ENCODE measurements at places on chromosomes 16 and 17.
A peak's percentile ranks its signal among the peaks of the same experiment; 100 is the strongest.

DNA sequence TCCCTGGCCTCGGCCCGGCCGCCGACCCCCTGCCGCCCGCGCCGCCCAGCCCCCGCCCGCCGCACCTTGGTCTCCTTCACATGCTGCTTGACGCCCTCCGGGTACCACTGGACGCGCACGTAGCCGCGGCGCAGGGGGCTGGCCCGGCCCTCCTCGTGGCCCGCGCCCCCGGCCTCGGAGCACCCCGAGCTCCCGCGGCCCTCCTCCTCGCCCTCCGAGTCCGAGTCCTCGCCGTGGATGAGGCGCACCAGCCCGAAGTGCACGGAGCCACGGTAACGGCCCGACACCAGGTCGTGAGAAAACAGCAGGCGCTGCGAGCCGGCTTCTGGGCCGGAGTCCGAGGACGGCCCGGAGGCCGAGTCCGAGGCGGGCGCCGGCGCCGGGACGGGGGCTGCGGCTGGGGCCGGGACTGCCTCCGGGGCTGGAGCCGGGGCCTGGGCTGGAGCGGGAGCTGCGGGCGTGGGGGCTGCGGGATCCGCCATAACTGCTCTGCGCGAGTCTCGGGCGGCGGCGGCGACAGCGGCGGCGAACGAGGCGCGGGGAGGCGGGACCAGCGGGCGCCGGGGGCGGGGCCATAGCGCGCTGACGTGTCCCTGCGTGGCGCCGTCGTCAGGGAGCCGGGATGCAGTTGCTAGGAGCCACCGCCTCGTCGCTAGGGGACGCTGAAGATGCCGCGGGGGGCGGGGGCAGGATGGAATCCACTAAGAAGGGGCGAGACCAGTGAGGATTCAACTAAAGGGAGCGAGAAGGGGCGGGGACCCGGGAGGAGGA lies at the start of gene UBE2O:
Gene UBE2O (minus strand): TSS at position 493 of the 771 bp plus-strand sequence. CDS start 11 bp downstream, at position 482.
- DNase-seq, result peak; percentile 73

DNA sequence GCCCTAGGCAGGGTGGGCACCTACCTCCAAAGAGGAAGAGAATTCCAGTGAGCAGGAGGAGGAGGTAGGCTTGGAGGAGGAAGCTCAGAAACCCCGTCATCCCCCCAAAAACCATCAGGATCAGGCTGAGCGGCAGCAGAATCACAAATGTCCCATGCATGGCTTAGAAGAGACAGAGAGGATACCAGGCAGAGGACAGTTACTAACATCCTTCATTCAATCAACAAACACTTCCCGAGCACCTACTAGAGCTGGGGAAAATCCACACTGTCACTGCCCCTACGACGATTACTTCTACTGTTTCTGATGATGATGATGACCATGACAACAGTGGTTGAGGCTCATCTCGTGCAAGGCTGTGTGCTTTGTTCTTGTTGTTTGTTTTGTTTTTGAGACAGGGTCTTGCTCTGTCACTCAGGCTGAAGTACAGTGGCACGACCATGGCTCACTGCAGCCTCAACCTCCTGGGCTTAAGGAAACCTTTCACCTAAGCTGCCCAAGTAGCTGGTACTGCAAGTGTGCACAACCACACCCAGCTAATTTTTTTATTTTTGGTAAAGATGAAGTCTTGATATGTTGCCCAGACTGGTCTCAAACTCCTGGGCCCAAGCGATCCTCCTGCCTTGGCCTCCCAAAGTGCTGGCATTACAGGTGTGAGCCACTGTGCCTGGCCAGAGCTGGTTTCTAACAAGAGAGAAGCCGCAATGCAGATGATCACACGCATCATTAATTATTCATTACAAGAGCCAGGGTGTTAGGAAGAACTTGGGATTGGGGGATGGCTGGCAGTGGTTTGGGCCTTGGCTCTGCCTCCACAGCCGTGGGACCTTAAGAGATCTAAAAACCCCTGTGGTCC lies 18.0 kb downstream of the TMEM114 start:
- no peak for DNase-seq

DNA sequence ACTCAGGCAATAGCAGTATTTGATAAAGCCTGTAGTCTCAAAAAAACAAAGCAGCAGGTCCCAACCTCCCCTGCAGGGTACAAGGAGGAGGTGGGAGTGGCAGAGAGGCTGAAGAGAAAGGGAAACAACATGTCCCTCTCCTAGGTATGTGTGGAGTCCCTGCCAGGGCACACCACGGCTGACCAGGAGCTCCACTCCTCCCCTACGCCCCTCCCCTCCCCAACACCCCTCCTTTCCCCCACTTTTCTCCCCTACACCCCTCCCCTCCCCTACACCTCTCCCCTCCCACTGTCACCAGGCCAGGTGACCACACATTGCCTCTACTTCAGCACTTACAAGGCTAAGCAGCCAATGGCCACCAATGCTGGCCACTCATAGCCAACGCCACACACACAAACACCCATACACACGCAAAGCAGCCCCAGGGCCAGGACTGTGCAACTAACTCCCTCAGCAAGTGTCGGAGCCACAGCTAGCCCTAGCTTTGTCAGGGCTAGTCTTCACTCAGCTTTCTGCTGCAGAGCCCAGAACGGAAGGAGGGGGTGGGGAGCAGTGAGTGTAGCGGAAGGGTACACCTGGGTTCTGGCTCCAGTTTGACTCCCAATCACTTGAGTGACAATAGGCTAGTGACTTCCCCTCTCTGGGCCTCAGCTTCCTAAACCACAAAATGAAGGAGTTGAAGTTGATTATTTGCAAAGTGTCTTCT lies 8.2 kb downstream of the CAVIN1 start:
- DNase-seq, result peak; percentile 21

GRCh38 chr17:32445497-32445896 lies 1.2 kb downstream of the PSMD11 start:
- DNase-seq, result no peak

GRCh38 chr17:17021194-17021863 lies 20.9 kb upstream of the MPRIP start:
- no peak for DNase-seq
